ENCODE measurements at places on chromosomes 1 and 21.

DNA sequence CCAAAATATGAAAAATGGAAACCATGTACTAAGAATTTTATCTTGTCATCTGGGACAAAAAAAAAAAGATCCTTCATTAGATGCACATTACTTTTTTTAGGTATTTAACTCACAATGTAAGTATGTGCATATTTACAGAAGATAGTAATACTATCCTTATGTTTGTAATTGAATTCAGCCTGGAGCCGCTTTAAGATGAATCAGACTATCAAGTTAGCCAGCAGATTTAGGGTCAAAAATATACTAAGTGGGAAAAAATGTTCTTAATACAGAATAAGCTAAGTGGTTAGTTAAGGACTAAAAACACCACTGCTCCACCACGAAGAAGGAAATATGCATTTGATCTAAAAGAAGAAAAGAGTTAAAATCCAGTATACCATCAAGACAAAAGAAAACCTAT, 49.1 kb downstream of the DSCAM start:
- no peak for DNase-seq

GRCh38 chr21:34894401-34894800, 154.7 kb downstream of the RUNX1 start:
- DNase-seq = no peak

- no peak for DNase-seq
These were observed 97.0 kb downstream of the UBR4 start for GRCh38 chr1:19112891-19113696.

DNA sequence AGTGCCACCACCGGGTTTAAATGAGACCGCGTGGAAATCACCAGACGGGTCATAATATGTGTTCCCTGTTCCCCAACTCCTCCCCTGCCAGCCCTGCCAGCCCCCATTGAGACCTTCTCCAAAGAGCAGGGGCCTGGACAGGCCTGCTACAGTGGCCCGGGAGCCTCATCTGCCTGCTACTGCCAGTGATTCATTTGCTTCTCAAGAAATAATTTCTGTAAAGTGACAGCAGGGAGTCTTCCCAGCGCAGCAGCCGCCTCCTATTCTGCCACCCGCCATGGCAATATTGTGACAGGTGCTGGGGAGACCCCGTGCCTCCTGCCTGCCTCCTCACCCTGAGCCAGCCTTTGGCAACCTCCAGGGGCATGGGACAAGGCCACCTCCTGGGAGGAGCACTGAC, 8.9 kb downstream of the IFFO2 start:
- DNase-seq = no peak

GRCh38 chr1:43760745-43761317, 53.5 kb downstream of the ST3GAL3 start:
- no peak for DNase-seq

- DNase-seq = no peak
These were observed 2112.9 kb downstream of the NCAM2 start for GRCh38 chr21:23111070-23111600.

Data from naive B cell (primary cell).